ENCODE measurements at places on chromosomes 5 and 9. TPM values are rescaled to one million over a fixed set of nuclear protein-coding genes. Genes with fewer than 3 reads are reported as not detected.

ACOT12 gene
- 0.48 TPM for total RNA-seq

CTSV gene
- total RNA-seq: 1.5 TPM

SNCAIP gene
- 67.4 TPM for total RNA-seq

NUTM2F gene
- not detected for total RNA-seq

LHX6 gene
- total RNA-seq: 0.46 TPM

CEL gene
- total RNA-seq: 2.9 TPM

ANKRD31 gene
- total RNA-seq: 0.40 TPM

SLC6A18 gene
- total RNA-seq: not detected

RANBP3L gene
- 3.1 TPM for total RNA-seq

ZNF618 gene
- total RNA-seq: 8.2 TPM

BAG1 gene
- total RNA-seq: 46.7 TPM

UBTD2 gene
- 30.1 TPM for total RNA-seq

ENHO gene
- 0.25 TPM for total RNA-seq

RANBP6 gene
- total RNA-seq: 18.1 TPM

RASEF gene
- total RNA-seq: 0.08 TPM

BARHL1 gene
- not detected for total RNA-seq

CCDC183 gene
- 7.2 TPM for total RNA-seq

MEGF9 gene
- 20.8 TPM for total RNA-seq

SOX30 gene
- total RNA-seq: not detected

SLC36A3 gene
- not detected for total RNA-seq

RORB gene
- 0.25 TPM for total RNA-seq

ACSL6 gene
- 0.34 TPM for total RNA-seq

HMCN2 gene
- total RNA-seq: 0.77 TPM

COL27A1 gene
- 91.2 TPM for total RNA-seq

TNC gene
- 1.2 TPM for total RNA-seq

PCDHA13 gene
- total RNA-seq: 0.32 TPM

GPR150 gene
- not detected for total RNA-seq
